ENCODE measurements at places on chromosomes 5 and 9. TPM values are rescaled to one million over a fixed set of nuclear protein-coding genes. Genes with fewer than 3 reads are reported as not detected.

DNA sequence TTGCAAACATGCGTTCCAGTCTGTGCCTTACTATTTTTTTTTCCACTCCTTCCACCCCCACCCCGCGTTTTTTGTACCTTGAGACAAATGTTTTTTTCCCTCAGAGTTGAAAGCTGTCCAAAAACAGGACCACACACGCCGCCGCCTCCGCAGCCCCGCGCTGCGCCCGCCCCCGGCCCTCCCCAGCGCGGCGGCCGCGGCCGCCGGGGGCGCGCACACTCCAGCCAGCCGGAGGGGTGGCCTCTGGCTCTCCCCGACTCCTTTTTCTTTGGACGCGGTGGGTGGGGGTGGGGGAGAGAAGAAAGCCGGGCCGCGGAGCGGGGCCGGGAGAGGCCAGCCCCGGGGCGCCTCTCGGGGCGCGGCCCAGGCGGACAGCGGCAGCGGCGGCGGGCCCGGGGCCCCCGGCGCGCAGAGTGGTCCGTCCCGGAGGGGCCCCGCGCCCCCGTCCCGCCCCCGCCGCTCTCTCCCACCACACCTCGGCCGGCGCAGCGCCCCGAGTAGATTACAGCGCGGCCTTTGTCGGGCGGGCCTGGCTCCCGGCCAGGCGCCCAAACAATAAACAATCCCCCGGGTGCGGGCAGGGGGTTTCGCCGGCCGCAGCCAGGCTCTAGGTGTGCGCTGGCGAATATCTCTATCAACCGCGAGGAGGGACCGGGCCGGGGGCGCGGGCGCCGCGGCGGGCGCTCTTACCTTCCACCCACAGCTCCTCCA lies 10.9 kb downstream of the PTCH1 start:
- DNase-seq = peak; percentile 56

HMMR gene
- total RNA-seq = 1.7 TPM

GRCh38 chr5:159553792-159554191 lies 223.5 kb upstream of the IL12B start:
- DNase-seq = no peak

DNA sequence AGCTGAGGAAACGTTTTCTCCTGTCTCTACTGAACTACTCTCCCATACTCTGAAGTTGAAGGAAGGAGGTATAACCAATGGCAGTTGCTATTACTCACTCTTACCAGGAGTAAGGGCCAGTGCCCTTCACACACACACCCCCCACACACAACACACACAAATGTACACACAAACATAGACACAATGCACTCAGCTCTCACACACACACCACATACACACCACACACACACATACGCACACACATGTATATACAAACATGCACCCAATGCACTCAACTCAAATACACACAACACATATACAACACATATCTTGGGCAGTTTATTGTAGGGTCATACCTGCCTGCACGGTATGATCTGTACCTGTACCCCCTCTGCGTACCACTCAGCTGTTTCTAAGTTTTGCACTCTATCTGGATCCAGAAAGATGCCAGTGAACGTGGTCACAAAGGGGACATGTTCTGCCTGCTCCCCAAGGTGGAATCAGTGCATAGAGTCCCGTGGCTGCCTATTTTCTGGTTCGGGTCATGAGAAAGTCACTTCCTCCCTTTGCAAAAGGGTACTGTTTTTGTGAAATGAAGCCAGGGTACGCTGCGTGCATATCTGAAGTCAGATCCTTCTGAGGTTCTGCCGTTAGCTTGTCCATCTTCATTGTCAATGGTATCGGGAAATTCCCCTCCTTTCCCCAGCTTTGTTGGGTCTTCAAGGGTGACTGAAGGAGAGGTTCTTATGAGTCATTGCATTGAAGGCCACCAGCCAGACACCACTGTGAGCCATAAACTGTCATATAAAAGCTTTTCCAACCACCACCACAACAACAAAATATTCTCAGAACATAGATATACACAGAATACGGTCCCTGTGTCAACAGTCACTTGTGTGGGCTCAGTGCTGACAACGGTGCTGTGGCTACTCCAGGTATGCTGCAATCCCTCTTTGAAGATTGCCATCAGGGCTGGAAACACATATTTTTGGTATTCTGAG lies 131.9 kb downstream of the UGCG start:
- no peak for DNase-seq

SMIM32 gene
- total RNA-seq = 0.36 TPM

CEL gene
- 1.7 TPM for total RNA-seq

DNA sequence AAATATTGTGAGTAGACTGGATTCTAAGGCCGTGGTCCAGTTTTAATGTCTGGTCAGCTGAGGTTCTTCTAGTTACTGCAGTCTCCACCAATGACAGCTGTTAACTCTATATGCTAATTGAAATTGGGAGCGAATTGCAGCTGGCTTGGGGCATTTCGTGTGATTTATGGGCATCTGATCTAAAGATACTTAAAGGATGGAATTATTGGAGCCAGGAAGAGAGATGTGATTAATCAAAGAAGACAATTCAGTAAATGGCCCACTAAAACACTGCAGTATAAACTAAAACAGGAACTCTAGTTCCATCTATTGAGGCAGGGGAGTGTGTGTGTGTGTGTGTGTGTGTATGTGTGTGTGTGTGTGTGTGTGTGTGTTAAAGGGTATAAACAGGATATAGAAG lies 157.5 kb upstream of the IQGAP2 start:
- DNase-seq = no peak

DNA sequence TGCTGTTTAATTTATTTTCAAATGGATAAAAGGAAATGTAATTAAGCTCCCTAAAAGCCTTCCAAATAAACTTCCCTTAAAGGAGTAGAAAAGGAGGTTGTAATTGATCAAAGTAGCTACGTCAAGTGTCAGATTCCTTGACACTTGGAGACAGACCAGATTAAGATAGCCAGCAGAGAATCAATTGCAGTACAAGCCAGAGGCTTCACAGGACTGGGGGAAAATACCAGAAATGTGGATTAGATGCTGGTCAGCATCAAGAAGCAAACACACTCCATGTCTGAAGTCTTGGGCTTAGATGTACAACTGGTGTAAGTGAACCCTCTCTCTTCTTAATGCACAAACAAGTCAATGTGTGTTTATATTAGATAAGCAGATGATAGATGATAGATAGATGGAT lies 184.9 kb upstream of the TAS2R1 start:
- DNase-seq = no peak

DNA sequence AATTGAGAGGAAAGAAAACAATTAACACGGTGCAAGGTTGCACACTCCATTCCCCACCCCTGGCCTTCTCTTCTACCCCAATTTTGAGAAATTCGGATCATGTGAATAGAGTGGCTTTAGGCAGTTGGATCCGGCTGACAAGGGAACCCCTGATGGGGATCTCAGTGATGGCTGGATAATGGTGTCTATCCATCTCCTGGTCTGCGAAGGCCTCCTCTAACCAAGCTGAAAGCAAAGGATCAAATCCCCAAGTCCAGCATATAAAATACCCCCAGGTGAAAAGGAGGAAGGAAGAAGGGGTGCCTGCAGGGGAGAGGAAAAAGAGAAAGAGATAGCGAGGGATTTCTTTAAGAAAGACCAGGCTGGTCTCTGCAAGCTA lies 16.0 kb downstream of the NR2F1 start:
- no peak for DNase-seq

DNA sequence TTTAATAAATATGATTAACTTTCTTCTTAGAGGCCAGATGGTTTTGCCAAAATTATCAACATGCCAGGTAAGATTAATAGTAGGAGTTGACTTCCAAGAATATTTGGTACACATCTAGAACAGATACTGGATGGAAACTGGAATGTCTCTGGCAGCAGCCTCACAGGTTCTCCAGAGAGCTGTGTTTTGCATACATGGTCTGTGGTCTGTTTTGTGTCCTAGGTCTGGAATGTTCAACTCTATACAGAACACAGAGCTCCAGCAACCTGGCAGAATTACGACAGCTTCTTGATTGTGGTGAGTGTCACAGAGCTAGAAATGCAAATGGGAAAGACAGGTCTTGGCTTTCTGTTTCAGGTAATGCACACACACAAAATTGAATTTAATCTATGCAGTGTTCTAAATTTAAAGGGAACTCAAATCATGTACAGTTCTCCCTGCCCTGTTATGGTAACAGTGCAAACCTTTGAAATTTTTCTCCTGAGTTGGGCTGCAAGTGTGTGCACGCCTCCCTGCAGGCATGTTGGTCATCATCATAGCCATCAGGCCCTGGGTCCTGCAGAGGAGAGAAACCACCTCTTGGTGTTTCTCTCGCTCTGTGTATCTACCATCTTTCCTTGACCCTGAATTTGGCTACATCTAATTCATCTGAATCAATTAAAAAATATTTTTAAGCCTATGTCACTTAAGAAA lies 58.3 kb downstream of the PIK3R1 start:
- DNase-seq = no peak

ANKRD20A1 gene
- total RNA-seq = 2.2 TPM

EFNA5 gene
- total RNA-seq = 7.2 TPM

- DNase-seq = no peak
Measured at GRCh38 chr5:139723986-139724587, 71.5 kb upstream of the PSD2 start.

DIPK1B gene
- total RNA-seq = 18.9 TPM

RUFY1 gene
- total RNA-seq = 48.7 TPM
